ENCODE measurements at places on chromosomes 7 and 10. TPM values are rescaled to one million over a fixed set of nuclear protein-coding genes. Genes with fewer than 3 reads are reported as not detected.

DNA sequence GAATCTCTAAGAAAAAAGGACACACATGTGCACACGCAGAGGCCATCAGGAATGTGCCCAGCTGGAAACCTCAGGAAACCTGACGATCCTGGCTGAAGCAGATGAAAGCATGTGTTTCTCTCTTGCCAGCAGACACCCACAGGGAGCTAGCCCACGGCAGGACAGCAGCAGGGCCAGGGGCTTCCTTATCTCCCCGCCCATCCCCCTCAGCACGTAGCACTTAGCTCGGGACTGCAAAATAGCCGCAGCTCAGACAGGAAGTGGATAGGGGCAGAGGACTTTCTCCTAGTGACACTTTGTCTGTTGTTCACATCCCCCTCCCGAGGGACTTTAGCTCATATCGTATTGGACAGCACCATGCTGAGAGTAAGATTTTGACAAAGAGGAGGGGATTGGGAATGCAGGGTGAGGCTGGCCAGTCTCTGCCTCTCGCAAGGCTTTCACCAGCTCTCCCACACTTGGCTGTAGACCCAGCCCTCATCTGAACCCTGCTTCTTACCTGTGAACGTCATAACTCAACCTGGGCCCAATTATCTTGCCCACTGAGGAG, 63.8 kb downstream of the MKI67 start:
- peaks cover 55% of the 10 kb centered on the region for H3K36me3 ChIP-seq
- peaks cover 60% of the 10 kb centered on the region for H3K4me1 ChIP-seq
- H3K27me3 ChIP-seq: no peaks in the 10 kb centered on the region
- DNase-seq: peak; percentile 18
- H3K4me3 ChIP-seq: peak overlapping the region; percentile 54

- H3K4me3 ChIP-seq: no peak overlapping the region
- no peak overlapping the region for H3K27ac ChIP-seq
- no peaks in the 10 kb centered on the region for H3K36me3 ChIP-seq
- no peaks in the 10 kb centered on the region for H3K27me3 ChIP-seq
These were observed 51.2 kb downstream of the HTR7 start for GRCh38 chr10:90806677-90807076.

DNA sequence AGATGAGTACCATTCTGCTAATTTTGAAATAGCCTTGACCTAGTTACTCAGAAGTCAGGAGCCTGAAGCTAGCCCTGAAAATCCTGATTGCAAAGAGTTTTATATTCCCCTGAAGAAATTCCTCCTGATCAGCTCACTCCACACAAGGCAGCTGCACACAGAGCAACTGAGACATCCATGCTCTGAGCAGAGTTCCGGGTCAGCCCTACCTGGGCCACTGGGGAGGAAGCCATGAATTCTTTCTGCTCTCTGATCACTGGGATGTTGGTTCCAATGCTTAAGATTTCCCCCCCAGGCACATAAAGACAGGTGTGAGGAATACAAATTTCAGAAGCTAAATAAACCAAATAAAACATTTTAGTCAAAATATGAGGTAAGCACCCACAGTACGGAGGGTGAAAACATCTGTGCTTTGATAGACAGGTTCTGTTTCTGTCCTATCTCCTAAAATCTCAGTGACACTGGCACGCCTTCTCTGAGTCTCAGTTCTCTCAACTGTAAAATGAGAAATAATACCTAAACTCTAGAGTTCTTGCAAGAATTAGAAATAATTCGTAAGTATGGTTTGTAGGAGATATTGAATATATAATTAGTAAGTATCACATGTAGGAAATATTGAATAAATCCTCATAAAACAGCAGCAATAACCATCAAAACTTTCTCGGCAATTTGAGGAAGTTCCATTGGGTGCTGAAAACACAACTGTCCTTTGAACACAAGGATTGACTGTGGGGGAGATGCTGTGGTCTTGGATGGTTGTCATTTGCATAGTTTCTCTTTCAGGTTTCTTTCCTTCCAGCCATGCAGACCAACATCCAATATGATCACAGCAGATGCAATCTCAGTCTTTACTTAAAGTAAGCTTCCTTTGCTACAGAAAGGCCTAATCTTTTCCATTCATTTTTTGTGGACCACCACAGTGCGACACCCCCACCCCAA, 133.0 kb upstream of the TNS3 start:
- no peak overlapping the region for H3K27ac ChIP-seq
- no peaks in the 10 kb centered on the region for H3K27me3 ChIP-seq
- H3K4me1 ChIP-seq: no peaks in the 10 kb centered on the region
- H3K36me3 ChIP-seq: no peaks in the 10 kb centered on the region
- DNase-seq: no peak

DNA sequence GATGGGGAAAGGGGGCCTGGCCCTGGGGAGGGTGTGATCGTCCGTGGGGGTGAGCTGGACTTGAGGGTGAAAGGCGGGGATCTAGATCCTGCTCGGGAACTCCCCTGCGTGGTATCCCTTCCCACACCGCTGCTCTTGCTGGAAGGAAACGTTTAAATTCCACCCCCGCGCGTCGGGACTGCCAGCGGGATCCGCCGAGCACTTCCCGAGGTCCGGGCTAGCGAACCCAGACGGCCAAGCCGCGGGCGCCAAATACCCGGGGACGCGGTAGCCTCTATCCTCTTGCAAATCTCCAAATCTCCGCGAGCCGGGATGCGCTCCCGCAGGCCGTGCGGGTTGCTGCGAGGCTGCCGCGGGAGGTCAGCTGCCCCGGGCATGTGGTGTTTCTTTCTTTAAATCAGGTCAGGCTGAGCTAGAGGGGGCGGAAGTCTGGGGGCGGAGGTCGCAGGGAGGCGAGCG, 904 bp downstream of the NPTX2 start:
- H3K4me1 ChIP-seq: no peaks in the 10 kb centered on the region
- no peak overlapping the region for H3K4me3 ChIP-seq
- peaks cover 50% of the 10 kb centered on the region for H3K27me3 ChIP-seq
- no peaks in the 10 kb centered on the region for H3K36me3 ChIP-seq

LAMB1 gene
- total RNA-seq: not detected

- no peaks in the 10 kb centered on the region for H3K4me1 ChIP-seq
- no peaks in the 10 kb centered on the region for H3K36me3 ChIP-seq
- H3K27me3 ChIP-seq: peaks cover 12% of the 10 kb centered on the region
- no peak for DNase-seq
These were observed 225.9 kb downstream of the TRIL start for GRCh38 chr7:28732071-28732869.

STEAP1B gene
- 0.17 TPM for total RNA-seq

GRCh38 chr10:120539076-120539475, 82.0 kb downstream of the PLPP4 start:
- H3K4me1 ChIP-seq: no peaks in the 10 kb centered on the region
- H3K27me3 ChIP-seq: no peaks in the 10 kb centered on the region
- no peak overlapping the region for H3K27ac ChIP-seq
- no peak overlapping the region for H3K4me3 ChIP-seq
- DNase-seq: no peak
- no peaks in the 10 kb centered on the region for H3K36me3 ChIP-seq

DNA sequence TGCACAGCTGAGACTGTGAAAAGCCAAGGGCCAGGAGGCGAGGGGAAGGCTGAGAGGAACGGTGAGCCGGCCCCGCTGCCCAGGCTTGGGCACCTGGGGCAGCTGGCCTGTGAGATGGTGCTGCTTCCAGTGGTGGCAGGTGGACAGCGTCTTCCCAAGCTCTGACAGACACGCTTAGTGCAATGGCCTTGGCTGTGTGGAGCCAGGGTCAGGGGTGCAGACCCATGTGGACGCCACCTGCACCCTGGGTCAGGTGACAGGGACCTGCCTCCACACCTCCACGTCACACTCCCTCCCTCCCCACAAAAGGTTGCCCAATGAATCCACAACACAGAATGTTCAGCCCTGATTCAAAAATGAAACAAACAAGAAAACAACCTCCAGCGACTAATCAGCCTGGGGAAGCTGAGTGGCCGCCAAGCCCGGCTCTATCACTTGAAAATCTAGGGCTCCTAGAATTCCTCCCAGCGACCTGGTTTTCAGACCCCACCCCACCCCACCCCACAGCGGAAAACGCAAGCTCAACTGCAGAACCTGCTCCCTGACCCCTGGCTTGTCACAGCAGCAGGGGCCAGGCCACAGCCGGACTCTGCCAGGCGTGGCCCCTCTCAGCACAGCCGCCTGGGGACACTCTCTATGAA, 54.3 kb downstream of the PRKAG2 start:
- H3K4me1 ChIP-seq: no peaks in the 10 kb centered on the region
- no peak overlapping the region for H3K4me3 ChIP-seq
- no peaks in the 10 kb centered on the region for H3K27me3 ChIP-seq
- no peak for DNase-seq

DNA sequence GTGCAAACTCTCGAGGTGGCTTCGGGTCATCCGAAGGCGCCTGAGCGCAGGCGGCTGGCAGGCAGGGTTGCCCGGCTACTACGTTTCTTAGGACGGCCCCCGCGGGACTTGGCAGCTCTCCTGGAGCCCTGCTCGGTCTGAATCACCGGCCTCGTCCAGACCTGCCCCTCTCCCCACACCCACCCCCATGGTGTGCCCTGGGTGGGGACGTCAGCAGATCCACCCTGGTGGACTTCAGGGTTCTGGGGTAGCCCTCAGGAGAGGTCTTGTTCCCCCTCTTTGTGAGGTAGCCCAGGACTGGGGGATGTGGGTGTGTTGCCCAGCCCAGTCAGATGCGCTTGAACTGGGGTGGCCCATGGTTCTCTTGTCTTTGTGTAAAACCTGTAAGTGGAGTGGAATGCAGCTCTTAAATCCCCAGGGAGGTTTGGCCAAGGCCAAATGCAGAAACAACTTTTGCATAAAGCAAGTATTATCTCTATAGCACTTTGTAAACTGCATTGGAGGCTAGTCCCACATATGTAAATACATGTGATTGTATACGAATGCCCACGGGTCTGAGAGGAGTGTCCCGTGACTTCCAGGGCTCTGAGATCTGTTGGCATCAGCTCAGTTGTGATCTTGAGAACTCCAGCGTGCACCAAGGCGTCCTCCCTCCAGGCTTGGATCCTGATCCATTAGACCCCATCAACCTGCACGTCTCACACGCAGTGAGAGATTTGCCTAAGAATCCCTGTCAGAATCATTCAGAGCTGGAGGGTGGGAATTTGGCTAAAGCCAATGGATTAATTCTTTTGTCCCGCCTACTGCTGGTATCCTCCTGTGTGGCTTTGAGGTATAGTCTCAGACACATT, 1.8 kb downstream of the PFKFB3 start:
- H3K4me1 ChIP-seq: peaks cover 47% of the 10 kb centered on the region
- H3K27me3 ChIP-seq: no peaks in the 10 kb centered on the region
- H3K4me3 ChIP-seq: peak overlapping the region; percentile 98
- H3K27ac ChIP-seq: peak overlapping the region; percentile 39
- peaks cover 16% of the 10 kb centered on the region for H3K36me3 ChIP-seq

- no peaks in the 10 kb centered on the region for H3K36me3 ChIP-seq
- H3K4me1 ChIP-seq: no peaks in the 10 kb centered on the region
- no peak overlapping the region for H3K27ac ChIP-seq
- DNase-seq: no peak
These were observed 31.5 kb downstream of the BICC1 start for GRCh38 chr10:58544135-58544534.

BICC1 gene
- not detected for total RNA-seq

GRCh38 chr7:3464900-3465622, 164.0 kb downstream of the SDK1 start:
- H3K27ac ChIP-seq: no peak overlapping the region
- H3K36me3 ChIP-seq: no peaks in the 10 kb centered on the region
- DNase-seq: no peak
- no peak overlapping the region for H3K4me3 ChIP-seq
- H3K27me3 ChIP-seq: no peaks in the 10 kb centered on the region
- H3K4me1 ChIP-seq: peaks cover 34% of the 10 kb centered on the region

DNA sequence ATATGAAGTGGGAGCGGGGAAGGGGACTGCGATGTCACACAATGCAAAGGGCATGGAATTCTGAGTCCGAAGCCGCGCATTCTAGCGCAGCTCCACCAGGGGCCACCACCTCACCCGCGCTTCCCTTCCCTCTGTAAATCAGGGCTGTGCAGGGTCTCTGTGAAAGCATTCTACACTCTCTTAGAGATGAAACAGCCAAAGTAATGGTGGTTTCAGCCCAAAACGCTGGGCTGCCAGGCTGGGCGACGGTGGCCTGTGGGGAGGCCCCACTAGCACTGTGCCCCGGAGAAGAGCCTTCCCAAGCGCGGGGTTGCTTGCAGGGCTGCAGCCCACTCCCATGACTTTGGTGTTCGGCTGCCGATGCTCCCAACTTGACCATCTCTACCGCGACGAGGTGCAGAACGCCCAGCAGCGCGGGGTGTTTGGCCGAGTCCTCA, 11.4 kb downstream of the ATG9B start:
- no peak for DNase-seq
- H3K27ac ChIP-seq: peak overlapping the region; percentile 92
- peaks cover 27% of the 10 kb centered on the region for H3K36me3 ChIP-seq
- H3K27me3 ChIP-seq: peaks cover 3% of the 10 kb centered on the region
- peaks cover 90% of the 10 kb centered on the region for H3K4me1 ChIP-seq

PCLO gene
- total RNA-seq: not detected

- no peaks in the 10 kb centered on the region for H3K36me3 ChIP-seq
- no peak for DNase-seq
- H3K4me3 ChIP-seq: no peak overlapping the region
- H3K27ac ChIP-seq: no peak overlapping the region
- H3K4me1 ChIP-seq: no peaks in the 10 kb centered on the region
- no peaks in the 10 kb centered on the region for H3K27me3 ChIP-seq
These were observed 426.9 kb upstream of the PCDH15 start for GRCh38 chr10:55227967-55228366.

CFAP69 gene
- total RNA-seq: not detected

DNA sequence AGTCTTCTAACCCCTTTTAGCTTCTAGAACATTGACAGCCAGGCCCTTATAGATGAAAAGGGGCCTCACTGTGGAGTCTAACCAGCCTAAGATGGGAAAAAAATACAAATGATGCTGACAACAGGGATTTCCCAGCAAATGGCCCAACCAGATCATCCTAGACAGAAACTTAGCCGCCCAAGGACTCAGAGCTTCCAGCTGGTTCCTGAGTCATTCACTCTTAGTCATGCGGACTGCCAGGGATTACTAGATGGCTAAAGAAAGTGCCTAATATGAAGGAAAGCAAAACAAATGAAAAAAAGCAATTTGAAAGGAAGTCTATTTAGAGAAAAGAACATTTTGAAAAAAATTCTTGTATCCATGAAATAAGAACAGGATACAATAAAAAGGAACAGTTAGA, 23.7 kb downstream of the TSPAN14 start:
- DNase-seq: no peak
- no peak overlapping the region for H3K27ac ChIP-seq
- H3K4me3 ChIP-seq: no peak overlapping the region

DNA sequence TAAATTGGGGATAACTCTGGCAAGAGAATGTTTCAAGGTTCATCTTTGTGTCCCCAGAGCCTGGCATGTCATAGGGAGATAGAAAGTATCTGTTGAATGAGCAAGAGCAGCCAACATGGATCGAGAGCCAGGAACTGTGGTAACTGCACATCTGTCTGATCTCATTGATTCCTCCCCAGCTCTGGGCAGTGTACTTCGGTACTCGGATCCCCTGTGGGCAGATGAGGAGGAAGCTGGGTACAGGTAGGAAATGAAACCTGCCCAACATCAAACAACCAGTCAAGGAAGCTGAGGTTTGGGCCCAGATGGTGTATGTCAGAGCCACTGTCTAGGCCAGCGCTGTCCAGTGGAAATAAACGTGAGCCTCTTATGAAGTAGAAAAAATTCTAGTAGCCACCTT, 76.4 kb downstream of the GRK5 start:
- peaks cover 1% of the 10 kb centered on the region for H3K36me3 ChIP-seq
- H3K27ac ChIP-seq: peak overlapping the region; percentile 72
- DNase-seq: peak; percentile 41
- H3K4me1 ChIP-seq: peaks cover 73% of the 10 kb centered on the region

UPK3B gene
- total RNA-seq: 1.3 TPM

NUB1 gene
- total RNA-seq: 85.5 TPM
